ENCODE measurements at places on chromosomes 4 and X.

DNA sequence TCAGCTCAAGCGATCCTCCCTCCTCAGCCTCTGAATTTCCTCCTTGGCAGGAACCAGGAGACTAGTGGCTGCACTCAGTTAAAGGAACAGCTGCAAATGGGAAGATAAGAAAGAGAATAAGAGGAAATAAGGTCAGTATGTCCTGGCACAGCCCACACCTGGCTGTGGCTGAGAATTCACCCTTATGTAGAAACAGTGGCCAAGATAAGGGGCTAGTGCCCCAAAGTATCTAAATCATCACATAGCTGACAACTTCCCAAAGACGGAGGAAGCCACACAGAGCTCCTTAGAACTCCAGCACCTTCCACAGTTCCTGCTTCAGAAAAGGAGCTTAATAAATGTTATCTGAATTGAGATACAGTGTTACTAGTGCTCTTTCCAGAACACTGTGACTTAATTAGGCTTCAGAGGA is 2.3 kb upstream of the CHIC2 start:
- DNase-seq, result no peak

DNA sequence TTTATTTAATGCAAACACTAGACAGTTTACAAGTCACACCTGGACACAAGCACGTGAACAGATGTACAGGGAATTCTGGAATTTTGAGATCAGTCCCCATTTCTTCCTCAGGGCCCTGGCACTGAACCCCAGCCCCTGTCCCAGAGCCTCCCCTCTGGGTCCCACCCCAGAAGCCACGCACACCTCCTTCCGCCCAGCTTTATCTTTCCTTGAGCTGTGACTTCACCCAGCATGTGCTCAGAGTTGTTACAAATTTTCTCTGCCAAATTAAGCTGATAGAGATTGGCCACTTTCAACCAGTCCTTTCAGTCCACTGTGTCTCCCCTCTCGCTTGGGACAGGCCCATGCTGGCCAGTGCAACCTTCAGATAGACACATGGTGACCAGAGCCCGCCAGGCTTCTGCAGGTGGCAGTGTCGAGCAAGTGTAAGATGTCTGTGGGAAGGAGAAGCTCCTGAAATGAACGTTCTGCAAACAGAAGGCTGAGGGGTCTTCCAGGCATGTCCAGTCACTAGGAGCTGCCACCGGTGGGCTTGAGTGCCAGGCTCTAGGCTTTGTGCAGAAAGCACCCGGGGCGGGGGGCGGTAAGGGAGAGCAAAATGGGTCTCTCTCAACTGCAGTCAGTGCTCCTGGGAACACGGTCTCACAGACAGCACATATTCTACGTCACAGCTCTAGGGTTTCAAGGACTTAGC is 73.3 kb downstream of the MTMR1 start:
- DNase-seq, result no peak

DNA sequence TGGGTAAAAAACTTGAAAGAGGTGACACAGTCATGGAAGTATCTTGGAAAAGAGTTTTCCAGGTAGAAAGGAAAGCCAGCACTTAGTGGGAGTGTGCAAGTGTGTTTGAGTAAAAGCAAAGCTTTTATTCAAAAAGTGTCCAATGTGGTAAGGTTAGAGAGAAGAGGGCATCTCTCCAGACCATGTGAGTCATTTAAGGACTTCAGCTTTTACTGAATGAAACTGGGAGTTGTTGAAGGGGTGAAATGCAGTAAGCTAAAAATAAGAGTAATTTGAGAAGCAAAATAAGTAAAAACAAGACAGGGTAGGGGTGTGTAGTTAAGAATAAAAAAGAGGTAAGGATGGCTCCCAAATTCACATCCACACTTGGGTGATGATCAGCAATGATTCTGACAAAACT is 238.9 kb downstream of the SLC7A11 start:
- DNase-seq, result no peak

DNA sequence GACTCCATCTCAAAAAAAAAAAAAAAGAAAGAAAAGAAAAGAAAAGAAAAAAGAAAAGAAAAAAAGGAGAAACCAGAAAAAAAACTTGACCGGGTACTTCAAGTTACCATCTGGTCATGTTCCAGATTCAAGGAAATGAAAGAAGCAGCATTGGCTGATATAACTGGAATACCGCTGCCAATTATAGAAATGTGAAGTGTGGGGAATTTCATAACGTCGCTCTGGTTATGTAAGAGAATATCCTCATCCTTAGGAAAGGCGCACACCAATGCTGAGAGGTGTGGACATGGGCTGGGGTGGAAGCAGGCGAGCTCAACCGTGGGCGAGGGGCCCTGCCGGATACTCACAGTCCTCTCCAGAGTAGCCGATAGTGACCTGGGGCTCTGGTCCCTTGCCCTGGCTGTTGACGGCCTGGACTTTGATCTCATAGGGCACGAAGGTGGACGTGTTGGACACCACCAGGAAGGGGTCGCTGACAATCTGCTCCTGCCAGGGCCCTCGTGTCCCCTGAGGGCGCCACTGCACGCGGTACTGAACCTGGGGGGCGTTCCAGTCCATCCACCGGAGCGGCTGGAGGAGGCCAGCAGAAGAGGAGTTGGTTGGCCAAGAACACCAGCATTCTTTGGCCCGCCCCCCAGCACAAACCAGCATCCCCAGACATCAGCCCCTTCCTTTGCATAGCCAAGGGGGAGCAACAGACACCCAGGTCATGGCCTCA is 19.5 kb downstream of the L1CAM start:
- no peak for DNase-seq

GRCh38 chr4:97910005-97910404 is 233.3 kb downstream of the STPG2 start:
- DNase-seq, result no peak

DNA sequence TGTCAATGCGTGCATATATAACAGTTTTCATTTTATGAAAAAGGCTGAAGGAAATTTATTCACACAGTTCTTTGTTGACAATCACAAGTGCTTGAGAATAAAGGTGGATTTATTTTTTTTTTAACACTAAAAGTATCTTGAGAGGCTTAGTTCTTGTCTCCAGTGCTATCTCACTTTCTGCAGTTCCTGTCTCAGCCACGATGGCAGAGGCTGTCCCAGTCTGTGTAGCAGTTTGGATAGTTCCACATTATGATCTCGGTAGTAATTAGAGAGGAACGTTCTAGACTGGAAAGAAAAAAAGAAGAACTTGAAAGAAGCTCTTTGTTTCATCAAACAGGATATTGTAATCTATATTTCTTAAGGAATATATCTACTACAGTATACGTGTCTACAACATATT is 229.0 kb downstream of the UGT8 start:
- no peak for DNase-seq

DNA sequence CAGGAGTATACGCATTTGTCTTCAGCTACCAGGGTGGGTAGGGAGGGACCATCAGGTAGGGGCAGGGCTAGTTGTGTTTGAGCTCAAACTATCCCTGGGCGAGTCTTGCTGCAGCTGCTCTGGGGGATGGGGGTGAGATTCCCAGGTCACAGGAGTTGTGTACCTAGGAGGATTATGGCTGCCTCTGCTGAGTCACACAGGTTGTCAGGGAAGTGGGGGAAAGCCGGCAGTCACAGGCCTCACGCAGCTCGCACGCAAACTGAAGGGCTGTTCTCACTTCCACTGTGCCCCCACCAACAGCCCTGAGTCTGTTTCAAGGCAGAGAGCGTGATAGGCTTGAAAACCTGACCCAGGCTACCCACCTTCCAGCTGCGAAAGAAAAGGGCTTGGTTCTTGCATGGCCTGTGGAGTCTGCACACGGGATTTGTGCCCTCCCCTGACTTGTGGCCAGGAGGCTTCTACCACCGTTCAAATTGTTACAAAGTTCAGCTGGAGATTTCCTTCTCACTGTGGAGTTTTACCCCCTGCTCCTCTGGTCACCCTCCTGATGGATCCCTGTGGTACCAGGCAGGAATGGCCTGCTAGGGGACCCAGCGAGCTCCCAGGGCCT is 63.8 kb downstream of the ARFIP1 start:
- DNase-seq, result no peak

DNA sequence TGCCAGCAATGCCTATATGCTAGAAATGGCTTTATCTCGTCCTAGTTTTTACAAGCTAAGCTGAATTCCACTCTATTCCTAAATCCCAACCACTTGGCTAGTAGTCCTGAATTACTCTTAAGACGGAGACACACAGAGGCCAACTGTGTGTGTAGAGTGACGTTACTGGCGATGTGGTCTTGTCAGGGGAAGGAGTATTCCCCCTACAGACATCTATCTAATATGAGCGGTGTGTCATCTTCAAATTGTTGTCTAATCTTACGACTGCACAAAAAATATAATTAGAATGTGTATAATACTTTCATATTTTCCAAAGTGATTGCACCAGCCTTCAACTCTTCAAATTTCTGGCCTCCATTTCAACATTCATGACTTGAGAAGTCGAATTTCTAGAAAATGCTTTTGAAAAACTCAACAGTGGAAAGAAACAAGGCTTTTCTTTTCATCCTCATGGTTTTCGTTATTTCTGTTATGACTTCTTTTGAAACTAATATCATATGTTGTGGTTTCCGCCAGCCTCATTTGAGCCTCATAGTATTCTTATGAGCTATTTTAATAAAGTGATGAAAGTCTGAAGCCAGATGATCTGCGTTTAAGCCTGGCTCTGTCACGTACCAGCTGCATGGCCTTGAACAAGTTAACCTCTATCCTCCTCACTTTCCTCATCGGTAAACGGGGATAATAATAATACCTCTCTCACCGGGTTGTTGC is 132.3 kb downstream of the SOWAHB start:
- no peak for DNase-seq

DNA sequence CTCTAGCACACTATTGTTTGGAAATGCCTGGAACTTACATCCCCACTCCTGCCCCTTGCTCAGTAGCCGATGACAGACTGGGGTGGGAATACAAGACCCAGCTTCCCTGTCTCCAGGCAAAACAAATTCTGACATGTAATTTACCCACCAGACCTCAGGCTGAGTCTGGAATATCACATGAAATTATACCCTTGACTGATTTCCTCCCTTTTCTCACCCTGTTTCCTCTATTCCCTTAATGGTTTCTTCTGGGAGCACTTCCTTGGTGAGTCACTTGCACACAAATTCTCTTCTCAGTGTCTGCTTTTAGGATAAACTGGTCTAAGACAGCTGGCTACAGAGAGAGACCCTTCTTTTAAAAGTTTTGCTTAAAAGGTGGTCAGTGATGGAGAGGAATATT is 65.8 kb upstream of the DIPK2B start:
- DNase-seq, result no peak

DNA sequence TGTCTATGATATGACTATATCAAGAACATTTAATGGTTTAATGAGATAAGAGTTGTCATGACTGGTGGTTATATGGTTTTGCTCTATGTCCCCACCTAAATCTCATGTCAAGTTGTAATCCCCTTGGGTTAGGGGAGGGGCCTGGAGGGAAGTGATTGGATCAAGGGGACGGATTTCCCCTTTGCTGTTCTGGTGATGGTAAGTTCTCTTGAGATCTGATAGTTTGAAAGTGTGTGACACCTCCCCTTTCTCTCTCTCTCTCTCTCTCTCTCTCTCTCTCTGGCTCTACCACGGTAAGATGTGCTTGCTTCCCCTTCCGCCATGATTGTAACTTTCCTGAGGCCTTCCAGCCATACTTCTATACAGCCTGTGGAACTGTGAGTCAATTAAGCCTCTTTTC is 803.4 kb downstream of the TRIML1 start:
- no peak for DNase-seq

DNA sequence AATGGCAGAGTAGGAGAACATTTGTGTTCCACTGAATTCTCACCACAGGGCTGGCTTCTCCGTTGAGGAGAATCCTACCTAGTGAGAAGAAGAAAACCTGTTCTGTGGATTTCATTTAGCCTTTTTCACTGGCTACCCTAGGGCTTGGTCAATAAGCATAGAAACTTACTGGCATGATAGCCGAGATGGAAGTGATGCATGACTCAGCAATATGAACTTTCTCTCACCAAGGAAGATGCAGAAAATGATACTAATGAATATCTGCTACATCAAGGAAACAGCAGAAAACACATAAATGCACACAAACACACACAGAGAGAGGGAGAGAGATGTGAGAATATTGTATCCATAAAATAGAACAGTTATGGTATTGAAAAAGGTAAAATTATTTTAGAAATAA is 216.3 kb downstream of the HHIP start:
- no peak for DNase-seq

- no peak for DNase-seq
Observed at GRCh38 chr4:123741906-123742305, 345.3 kb downstream of the SPRY1 start.

GRCh38 chr4:77240469-77241066 is 83.6 kb downstream of the CCNG2 start:
- peak; percentile 54 for DNase-seq

All from stimulated activated naive CD8-positive, alpha-beta T cell treated with anti-CD3 and anti-CD28 coated beads, Interleukin-15, amount 100 ng/mL, for 72 hours (primary cell).